HFFc6 (cell line): ENCODE measurements at places on chromosomes 6 and 20. TPM values are rescaled to one million over a fixed set of nuclear protein-coding genes. Genes with fewer than 3 reads are reported as not detected.

GRCh38 chr6:23349521-23350147 is 776.4 kb upstream of the NRSN1 start:
- H3K36me3 ChIP-seq: no peaks in the 10 kb centered on the region
- H3K4me3 ChIP-seq: no peak overlapping the region
- no peak overlapping the region for H3K27ac ChIP-seq
- peak; percentile 13 for DNase-seq

DNA sequence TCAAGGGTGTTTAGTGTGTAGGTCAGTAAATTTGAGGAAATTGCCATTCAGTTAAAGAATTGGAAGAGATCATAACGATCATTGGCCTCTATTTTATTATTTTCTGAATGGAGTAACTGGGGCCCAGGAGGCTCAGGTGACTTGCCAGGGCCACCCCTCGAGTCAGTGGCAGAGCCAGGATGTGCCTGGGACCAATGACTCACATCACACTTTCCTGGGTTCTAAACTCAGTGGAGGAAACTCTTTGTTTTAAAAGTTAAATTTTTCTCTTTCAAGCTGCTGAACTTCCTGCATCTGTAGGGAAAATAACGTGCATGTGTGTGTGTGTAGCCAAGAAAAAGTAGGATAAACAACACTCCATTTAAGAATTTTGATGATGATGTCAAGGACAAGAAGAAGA is 135.5 kb downstream of the MYLK4 start:
- no peak overlapping the region for H3K4me3 ChIP-seq
- H3K4me1 ChIP-seq: no peaks in the 10 kb centered on the region
- no peak for DNase-seq
- peaks cover 20% of the 10 kb centered on the region for H3K27me3 ChIP-seq
- no peaks in the 10 kb centered on the region for H3K36me3 ChIP-seq

- H3K36me3 ChIP-seq: peaks cover 38% of the 10 kb centered on the region
- no peaks in the 10 kb centered on the region; the same call in 1 of the 2 replicates for H3K27me3 ChIP-seq
- H3K4me3 ChIP-seq: no peak overlapping the region
- no peak overlapping the region for H3K27ac ChIP-seq
- peaks cover 60% of the 10 kb centered on the region for H3K4me1 ChIP-seq
Measured at GRCh38 chr6:111265842-111266241, 178.5 kb downstream of the SLC16A10 start.

GRCh38 chr20:11882651-11883050 is 35.0 kb upstream of the BTBD3 start:
- peaks cover 4% of the 10 kb centered on the region for H3K27me3 ChIP-seq
- no peak overlapping the region for H3K27ac ChIP-seq
- no peaks in the 10 kb centered on the region for H3K36me3 ChIP-seq
- no peak for DNase-seq
- H3K4me1 ChIP-seq: no peaks in the 10 kb centered on the region
- no peak overlapping the region for H3K4me3 ChIP-seq

- H3K27me3 ChIP-seq: no peaks in the 10 kb centered on the region; the same call in 1 of the 2 replicates
- peaks cover 3% of the 10 kb centered on the region for H3K36me3 ChIP-seq
- no peak overlapping the region for H3K27ac ChIP-seq
- H3K4me3 ChIP-seq: no peak overlapping the region; the same call in 1 of the 2 replicates
Measured at GRCh38 chr6:112218563-112218962, 35.8 kb downstream of the LAMA4 start.

DNA sequence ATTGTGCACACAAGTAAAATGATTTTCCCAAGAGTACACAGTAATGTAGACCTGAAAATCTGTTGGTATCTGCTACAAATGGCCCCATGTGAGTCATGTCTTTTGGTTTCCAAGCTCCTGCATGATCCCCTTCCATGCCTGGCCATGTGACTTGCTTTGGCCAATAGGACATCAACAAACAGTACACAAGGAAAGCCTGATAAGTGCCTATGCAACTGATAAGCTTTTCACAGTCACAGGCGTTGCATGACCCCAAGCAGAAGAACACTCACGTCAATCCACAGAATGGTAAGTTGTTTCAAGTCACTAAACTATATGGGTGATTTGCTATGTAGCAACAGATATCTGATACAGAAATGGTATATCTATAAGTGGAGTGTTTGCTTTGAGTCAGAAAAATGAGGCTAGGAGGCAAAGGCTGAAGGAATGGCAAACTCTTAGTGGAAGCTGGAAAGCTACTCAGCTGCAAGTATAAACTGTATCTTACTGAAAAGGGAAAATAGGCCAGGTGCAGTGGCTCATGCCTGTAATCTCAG is 160.1 kb upstream of the BEND3 start:
- no peaks in the 10 kb centered on the region for H3K36me3 ChIP-seq
- no peak for DNase-seq
- no peaks in the 10 kb centered on the region for H3K27me3 ChIP-seq
- H3K4me3 ChIP-seq: no peak overlapping the region
- H3K4me1 ChIP-seq: peaks cover 5% of the 10 kb centered on the region

DNA sequence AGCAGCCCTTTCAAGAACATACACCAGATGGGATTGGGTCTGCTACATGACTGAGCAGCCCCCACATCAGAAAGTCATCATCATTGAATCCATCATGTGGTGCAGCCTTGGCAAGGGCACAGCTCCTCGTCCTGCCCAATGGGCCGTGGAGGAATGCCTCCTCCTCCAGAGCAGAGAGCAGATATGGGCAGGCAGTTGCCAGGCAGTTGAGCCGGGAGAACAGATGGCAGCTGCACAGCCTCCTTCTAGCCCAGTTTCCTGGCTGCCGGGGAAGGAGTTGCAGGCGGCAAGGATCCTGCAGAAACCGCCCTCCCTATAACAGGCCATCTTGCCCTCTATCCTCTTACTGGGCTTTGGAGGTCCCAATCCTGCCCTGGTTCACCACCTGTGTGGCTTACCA is 11.9 kb upstream of the ZFAND3 start:
- H3K36me3 ChIP-seq: no peaks in the 10 kb centered on the region
- DNase-seq: no peak
- peaks cover 17% of the 10 kb centered on the region for H3K27me3 ChIP-seq
- no peak overlapping the region for H3K4me3 ChIP-seq

GRCh38 chr6:52904562-52905279 is 4.8 kb downstream of the GSTA3 start:
- DNase-seq: no peak
- H3K36me3 ChIP-seq: peaks cover 4% of the 10 kb centered on the region; the same call in 1 of the 2 replicates
- no peak overlapping the region for H3K4me3 ChIP-seq
- H3K4me1 ChIP-seq: no peaks in the 10 kb centered on the region

DNA sequence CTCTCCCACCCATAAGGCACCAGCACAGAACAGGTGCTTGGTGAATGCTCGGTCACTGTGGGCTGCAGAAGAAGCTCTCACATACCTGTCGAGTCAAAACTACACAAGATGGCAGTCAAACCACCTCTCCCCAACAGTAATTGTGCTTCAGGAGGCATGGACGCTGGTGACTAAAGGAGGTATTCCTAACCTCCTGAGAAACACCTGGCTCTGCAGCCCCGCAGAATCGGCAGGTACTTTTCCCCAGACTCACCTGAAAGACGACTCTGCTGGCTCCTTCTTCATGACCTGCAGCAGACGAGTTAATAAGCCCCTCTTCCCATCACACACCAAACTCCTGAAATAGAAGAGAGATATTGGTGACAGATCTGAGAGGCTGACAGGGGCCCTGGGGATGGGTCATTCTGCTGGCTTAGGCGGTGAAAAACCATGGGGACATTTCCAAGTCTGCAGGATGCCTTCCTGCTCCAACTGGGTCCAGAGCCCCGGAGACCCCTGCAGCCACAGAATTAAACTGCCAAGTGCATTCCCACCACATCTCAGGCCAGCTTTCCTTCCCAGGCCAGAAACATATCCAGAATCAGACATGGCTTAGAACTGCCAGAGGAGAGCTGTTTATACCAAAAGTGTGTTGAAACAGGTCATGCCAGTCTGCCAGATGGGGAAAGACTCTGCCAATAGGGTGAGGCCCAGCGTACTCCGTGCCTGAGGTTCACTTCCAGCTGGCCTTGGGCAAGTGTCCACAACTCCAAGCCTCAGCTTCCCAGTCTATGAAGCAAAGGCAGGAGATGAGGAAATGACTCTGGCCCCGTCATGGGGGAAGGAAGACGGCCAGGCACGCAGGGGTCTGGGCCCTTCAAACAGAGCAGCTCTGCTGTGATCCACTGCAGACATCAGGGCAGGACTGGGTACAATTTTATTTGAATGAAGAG is 53.0 kb downstream of the MYH7B start:
- no peak overlapping the region for H3K27ac ChIP-seq
- H3K4me1 ChIP-seq: no peaks in the 10 kb centered on the region; the same call in 1 of the 2 replicates
- H3K27me3 ChIP-seq: peaks cover 8% of the 10 kb centered on the region
- no peak for DNase-seq
- peaks cover 25% of the 10 kb centered on the region for H3K36me3 ChIP-seq

DNA sequence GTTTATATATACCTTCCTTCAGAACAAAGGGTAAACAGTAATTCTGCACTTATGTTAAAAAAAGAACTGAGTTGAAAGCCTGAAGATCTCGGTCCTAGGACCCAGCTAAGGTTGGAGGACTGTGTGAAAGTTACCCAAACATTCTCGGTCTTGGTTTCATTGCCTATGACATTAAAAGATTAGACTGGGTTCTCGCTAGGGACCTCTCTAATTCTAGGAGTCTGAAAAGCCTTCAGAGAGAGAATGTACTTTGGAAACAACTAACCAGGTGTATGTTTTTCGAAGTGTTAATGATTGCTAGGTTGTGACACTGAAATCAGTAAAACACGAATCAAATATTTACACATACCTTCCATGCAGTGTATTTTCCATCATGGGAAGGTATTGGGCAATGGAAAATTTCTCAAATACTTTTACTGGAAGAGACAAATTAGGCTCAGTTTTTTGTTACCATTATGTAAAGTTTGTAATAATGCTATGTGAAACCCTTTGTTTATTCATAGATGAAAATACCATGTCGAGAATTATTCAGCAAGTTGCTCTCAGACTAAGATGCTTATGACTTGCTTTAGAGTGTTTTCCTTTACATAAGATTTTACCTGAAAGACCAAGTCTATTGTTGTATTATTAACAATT is 113.7 kb upstream of the LOC128125822 start:
- H3K27me3 ChIP-seq: peaks cover 2% of the 10 kb centered on the region
- H3K4me3 ChIP-seq: no peak overlapping the region
- H3K27ac ChIP-seq: no peak overlapping the region
- DNase-seq: no peak
- no peaks in the 10 kb centered on the region for H3K4me1 ChIP-seq

GRCh38 chr6:149170564-149171452 is 146.7 kb upstream of the TAB2 start:
- no peaks in the 10 kb centered on the region for H3K36me3 ChIP-seq
- H3K27me3 ChIP-seq: peaks cover 31% of the 10 kb centered on the region
- no peak overlapping the region for H3K4me3 ChIP-seq
- no peak for DNase-seq
- no peak overlapping the region for H3K27ac ChIP-seq

GRCh38 chr6:9139746-9140145 is 704.4 kb upstream of the SLC35B3 start:
- H3K4me1 ChIP-seq: peaks cover 50% of the 10 kb centered on the region
- H3K36me3 ChIP-seq: no peaks in the 10 kb centered on the region
- H3K27me3 ChIP-seq: no peaks in the 10 kb centered on the region; the same call in 1 of the 2 replicates
- peak overlapping the region; percentile 79 for H3K4me3 ChIP-seq
- peak overlapping the region; percentile 80 for H3K27ac ChIP-seq
- peak; percentile 81 for DNase-seq

- peaks cover 21% of the 10 kb centered on the region for H3K4me1 ChIP-seq
- no peak overlapping the region for H3K27ac ChIP-seq
- no peak overlapping the region for H3K4me3 ChIP-seq
- H3K27me3 ChIP-seq: peaks cover 4% of the 10 kb centered on the region
- DNase-seq: no peak
Measured at GRCh38 chr6:40803897-40804702, 216.9 kb upstream of the LRFN2 start.

- no peak overlapping the region for H3K27ac ChIP-seq
- peaks cover 2% of the 10 kb centered on the region for H3K27me3 ChIP-seq
- no peak overlapping the region for H3K4me3 ChIP-seq
- peaks cover 7% of the 10 kb centered on the region; the same call in 1 of the 2 replicates for H3K36me3 ChIP-seq
- no peaks in the 10 kb centered on the region for H3K4me1 ChIP-seq
Measured at GRCh38 chr20:59413326-59413865, 113.0 kb downstream of the EDN3 start.

GRCh38 chr20:14729390-14729789 is 392.0 kb upstream of the FLRT3 start:
- no peaks in the 10 kb centered on the region for H3K4me1 ChIP-seq
- no peaks in the 10 kb centered on the region; the same call in 1 of the 2 replicates for H3K36me3 ChIP-seq
- DNase-seq: no peak
- H3K27me3 ChIP-seq: no peaks in the 10 kb centered on the region

DNA sequence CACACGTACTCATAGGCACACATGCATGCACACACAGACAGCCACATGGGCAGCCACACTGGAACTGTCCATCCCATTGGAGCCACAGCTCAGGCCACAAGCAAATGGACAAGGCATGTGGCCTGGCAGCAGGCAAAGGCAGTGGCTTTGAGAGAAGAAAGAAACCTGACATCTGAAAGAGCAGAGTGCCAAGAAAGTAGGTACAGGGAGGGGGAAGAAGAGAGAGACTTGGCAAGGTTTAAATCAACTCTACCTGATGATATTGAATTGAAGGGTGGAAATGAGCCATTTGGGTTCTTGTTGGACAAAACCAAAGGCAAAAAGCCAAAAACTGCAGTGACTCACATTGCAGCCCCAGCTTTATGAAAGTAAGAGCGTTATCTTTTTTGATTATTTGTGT is 142.7 kb downstream of the PCSK2 start:
- H3K4me3 ChIP-seq: no peak overlapping the region
- no peak overlapping the region for H3K27ac ChIP-seq
- DNase-seq: no peak
- no peaks in the 10 kb centered on the region for H3K36me3 ChIP-seq

DNA sequence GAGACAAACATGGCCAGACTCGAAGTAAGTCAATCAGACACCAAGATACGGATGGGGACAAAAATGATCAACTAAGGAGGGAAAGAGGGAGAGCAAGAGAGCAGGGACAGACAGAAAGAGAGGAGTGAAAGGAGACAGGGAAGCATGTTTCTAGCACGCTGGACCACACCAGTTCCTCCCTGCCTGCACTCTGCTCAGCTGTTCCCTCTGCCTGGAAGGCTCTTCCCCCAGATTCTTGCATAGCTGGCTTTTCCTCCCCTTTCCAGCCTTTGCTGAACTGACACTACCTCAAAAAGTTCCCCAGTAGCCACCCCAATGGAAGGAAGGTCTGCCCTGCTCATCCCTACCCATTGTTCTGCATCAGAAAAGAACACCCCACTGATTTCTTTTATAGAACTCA is 185.9 kb downstream of the MAFB start:
- no peak overlapping the region for H3K4me3 ChIP-seq
- H3K27me3 ChIP-seq: no peaks in the 10 kb centered on the region; the same call in 1 of the 2 replicates

- peaks cover 13% of the 10 kb centered on the region for H3K27me3 ChIP-seq
- H3K4me3 ChIP-seq: peak overlapping the region; percentile 73
- no peaks in the 10 kb centered on the region for H3K36me3 ChIP-seq
- peaks cover 58% of the 10 kb centered on the region for H3K4me1 ChIP-seq
Measured at GRCh38 chr6:110328259-110328658, 29.9 kb downstream of the METTL24 start.

OR2H1 gene
- total RNA-seq: not detected in 2 replicates

OPRL1 gene
- total RNA-seq: 0.30 to 0.90 TPM (median 0.84 TPM) in 3 replicates

LGSN gene
- not detected in 3 replicates for total RNA-seq

CST4 gene
- total RNA-seq: not detected in 3 replicates

TFAP2B gene
- total RNA-seq: not detected in 3 replicates

NFKBIL1 gene
- 14.1 to 18.0 TPM (median 17.5 TPM) in 3 replicates for total RNA-seq

OPN5 gene
- not detected in 2 replicates for total RNA-seq

KCNQ5 gene
- 19.9 to 35.5 TPM (median 24.5 TPM) in 3 replicates for total RNA-seq

SDC4 gene
- total RNA-seq: 122 to 139 TPM (median 128 TPM) in 3 replicates

RAB32 gene
- total RNA-seq: 81.2 to 95.2 TPM (median 84.0 TPM) in 3 replicates

MRAP2 gene
- 0.07 TPM in 1 of 3 replicates, not detected in the others for total RNA-seq
